ENCODE measurements at places on chromosomes 2 and 18.
A peak's percentile ranks its signal among the peaks of the same experiment; 100 is the strongest.

DNA sequence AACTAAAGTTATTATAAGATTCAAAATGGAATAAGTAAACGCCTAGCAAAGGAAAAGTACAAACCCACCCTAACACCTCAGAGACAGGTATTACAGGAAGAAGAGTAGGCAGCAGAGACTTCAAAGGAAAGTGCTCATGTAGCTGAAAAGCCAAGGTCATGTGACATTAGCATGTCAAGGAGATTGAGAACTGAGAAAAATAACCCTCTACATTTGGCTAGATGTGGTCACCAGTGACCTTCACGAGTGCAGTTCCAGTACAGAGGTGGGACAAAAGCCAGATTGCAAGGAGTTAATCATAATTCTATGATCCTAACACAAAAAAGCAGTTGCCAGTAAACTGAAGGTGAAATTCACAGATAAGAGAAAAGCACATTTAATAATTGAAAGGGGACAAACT, 252.7 kb downstream of the ZEB2 start:
- DNase-seq = no peak

GRCh38 chr2:78718473-78718872, 307.0 kb upstream of the REG3G start:
- no peak for DNase-seq

DNA sequence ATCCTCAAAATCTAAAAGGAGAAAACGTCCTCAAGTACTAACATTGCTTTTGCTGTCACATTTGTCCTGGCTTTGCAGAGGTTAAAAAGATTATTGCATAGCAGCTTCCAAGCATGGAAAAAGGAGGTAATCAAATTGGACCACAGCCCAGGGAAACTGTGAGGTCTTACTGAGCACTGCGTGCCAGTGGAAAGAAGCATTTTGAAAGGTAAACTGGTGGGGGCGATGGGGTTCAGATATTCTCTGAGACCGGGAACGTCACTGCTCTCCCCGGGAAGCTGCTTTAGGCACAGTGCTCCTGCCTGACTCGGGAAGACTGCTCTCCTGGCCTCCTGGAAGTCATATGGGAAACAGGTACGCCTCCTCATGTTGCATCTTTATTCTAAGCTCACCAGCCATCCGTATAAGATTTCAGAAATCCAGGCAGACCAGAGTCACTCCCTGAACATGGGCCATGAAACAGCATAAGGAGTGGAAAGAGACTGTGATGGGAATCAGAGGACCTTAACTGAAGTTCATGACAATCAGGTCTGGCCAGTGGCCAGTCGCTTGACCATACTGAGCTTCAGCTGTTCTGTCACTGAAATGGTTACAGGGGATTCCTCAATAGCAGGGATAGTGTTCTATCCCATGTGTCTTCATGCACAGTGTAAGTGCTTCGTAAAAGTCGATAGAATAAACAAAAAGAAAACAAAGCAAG, 284.1 kb downstream of the TRIB2 start:
- no peak for DNase-seq

DNA sequence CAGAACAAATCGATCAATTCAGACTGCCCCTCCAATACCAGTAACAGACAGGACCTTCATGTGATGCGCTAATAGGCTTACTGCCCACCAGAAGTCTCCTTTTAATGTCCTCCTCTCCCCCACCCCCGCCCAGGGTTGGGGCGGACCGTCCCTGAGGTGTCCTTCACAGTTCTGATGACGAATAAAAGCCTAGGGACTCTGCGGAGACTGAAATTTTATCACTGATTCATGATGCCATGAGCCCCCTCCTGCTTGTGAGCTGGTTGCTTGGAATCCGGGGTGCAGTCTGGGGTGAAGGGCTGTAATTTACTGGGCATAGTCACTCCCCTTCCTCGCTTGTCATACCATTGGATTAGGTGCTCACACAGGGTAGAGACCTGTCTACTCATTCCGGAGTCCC, 42.3 kb downstream of the B3GNT2 start:
- no peak for DNase-seq

DNA sequence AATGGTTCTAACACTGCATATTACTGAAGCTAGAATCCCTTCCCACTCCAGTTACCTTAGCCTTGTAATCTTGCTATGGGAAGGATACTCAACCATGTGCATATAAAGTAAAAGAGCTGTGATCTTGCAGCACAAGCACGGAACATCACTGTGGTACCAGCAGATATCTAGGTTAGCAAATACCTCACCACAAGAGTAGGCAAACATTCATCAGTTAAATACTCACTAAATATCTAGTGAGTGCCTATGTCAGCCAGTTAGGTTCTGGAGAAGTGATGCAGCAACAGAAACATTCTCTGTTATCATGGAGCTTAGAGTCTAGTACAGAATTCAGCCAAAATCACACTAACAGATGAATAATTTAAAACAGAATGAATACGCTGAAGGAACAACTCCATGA, 349.6 kb upstream of the UBE2E3 start:
- no peak for DNase-seq

- DNase-seq = no peak
These were observed 8.5 kb upstream of the LBH start for GRCh38 chr2:30222636-30223360.

DNA sequence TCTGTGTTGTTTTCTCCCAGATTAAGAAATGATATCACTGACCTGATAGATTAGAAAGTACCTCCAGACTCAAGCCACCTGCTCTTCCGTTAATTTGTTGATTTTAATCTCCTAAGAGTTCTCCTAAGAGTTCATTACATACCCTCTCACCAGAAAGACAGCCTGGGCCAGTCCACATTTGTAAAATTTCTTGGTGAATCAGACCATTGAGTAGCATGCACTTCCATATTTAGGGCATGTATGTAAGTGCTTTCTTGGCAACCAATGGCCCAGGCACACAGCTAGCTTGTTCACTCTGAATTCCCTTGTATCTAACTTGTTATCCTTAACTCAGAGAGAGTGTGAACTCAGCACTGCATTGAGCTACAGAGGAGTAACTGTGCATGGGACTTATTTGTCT, 158.1 kb upstream of the ACAA2 start:
- DNase-seq = no peak

DNA sequence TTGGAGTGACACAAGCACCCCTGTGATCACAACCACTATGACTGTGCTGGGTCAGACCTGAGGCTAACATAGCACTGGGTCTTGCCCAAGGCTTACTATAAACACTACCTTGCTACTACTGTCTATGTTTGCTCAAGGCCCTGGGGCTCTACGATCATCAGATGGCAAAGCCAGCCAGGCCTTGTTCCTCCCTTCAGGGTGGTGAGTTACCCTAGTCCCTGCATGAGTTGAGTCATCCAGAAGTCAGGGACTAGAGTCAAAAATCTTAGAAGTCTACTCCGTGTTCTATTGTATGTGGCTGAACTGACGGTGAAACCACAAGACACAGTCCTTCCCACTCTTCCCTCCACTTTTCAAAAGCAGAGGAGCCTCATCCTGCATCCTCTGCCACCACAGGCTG, 551.2 kb upstream of the FSIP2 start:
- no peak for DNase-seq

GRCh38 chr2:112772322-112772721, 7.9 kb upstream of the CKAP2L start:
- peak; percentile 66 for DNase-seq

- DNase-seq = no peak
These were observed 10.2 kb downstream of the PREPL start for GRCh38 chr2:44351088-44351487.

GRCh38 chr2:32264422-32265105, at the start of gene NLRC4:
TSS of gene NLRC4 (minus strand) at chr2:32264886. CDS start at chr2:32256775, 8,111 bp downstream.
- peak; percentile 87 for DNase-seq

- DNase-seq = no peak
These were observed 1416.2 kb downstream of the LRP1B start for GRCh38 chr2:140714586-140714985.

DNA sequence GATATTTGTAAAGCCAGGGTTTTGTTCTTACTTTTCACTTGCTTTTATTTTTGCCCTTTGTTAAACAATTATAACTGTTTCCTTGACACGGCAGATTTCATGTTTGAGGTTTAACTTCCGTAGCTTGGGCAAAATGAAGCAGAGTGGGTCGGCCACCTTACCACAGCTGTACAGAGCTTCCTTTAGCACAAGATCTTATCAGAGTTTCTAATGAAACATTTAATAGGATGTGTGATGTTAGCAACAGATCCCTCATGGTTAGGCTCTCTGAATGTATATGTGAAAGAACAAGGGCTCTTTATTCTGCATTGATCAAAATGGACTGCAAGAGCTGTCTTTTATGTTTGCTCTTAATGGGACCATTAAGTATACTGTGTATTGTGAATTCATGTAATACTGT, 22.3 kb downstream of the RNF125 start:
- peak; percentile 87 for DNase-seq

DNA sequence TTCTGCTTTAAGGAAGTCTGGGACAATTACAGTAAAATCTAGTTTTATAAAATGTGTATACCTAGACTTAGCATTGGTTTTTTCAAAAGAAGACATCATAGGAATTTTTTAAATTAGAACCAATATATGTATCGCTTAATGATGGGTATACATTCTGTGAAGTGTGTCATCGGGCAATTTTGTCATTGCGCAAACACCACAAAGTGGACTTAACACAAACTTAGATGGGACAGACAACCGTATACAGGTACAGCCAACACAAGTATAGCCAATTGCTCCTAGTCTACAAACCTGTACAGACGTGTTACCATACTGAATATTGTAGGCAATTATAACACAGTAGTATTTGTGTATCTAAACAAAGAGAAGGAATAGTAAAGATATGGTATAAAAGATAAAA, 12.7 kb downstream of the MYO1B start:
- no peak for DNase-seq

DNA sequence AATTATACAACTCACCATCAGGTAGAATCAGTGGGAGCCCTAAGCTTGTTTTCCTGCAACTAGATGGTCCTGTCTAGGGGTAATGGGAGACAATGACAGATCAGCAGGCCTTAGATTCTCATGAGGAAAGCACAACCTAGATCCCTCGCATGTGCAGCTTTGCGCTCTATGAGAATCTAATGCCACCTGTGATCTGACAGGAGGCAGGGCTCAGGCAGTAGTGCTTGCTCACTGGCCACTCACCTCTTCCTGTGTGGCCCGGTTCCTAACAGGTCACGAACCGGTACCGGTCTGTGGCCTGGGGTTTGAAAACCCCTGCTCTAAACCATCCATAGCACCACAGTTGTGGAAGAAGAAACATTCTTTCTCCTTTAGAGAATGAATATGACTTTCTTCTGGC, 242.8 kb upstream of the CXCR4 start:
- no peak for DNase-seq

DNA sequence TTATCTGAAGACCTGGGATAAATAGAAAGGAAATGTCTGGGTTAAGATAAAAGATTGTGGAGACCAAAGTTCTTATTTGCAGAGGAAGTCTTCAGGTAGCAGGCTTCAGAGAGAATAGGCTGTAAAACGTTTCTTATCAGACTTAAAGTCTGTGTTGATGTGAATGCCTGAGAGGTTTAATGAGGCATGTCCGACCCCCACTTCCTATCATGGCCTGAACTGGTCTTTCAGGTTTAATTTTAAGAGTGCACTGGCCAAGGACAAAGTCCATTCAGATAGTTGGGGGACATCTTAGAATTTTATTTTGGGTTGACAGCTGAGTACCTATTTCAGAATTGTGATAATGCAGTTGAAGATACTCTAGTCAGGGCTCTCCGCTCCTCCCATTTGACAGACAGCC, 92.1 kb downstream of the ATL2 start:
- peak; percentile 46 for DNase-seq

DNA sequence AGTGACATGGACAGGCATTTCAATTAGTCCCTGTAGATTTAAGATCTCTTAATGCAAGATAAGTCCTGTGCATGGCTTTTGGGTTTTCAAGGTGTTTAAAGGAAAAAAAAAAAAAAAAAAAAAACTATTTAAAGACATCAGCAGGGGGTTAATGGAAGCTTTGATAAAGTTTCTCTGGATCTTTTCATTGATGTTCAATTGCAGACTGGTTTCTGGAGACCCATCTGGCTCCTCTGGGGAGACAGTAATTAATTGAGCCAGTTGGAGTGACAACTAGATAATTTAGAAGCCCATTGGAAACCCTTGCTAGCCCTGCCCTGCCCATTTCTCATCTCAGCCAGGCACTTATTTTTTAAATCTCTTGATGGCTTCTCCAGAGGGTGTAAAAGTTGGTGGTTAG, 98.7 kb downstream of the EPHA4 start:
- DNase-seq = no peak

DNA sequence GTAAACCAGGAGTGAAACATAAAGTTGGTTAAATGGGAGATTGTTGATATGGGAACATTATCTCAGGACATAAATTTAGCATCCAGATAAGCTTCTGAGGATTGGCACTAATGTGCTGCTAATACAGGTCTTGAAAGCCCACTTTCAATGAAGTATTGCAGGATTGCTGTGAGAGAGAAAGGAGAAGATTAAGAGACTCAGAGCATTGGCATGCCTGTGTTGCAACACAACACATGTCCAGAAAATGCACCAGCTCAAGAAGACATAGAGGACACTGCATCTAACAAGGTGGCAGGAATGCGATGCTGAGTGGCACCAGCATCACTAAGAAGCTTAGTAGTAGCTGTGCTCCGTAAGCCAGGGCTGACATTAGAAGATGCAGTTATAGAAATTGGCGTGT, 728.9 kb downstream of the SUCLG1 start:
- no peak for DNase-seq

GRCh38 chr2:34104601-34105000, 505.5 kb upstream of the FAM98A start:
- DNase-seq = no peak

DNA sequence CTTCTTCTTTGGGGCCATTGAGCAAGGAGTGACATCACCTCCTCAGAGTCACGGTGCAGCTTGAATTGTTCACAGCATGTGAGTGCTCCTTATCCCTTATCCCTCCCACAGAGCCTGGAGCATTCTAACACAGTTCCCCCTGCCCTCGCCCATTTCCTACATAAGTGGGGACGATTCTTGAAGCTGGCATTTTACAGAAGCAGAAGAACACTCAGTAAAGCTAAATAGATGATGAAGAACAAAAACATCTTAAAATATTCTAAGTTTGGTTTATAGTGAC, 135.8 kb upstream of the APCDD1 start:
- no peak for DNase-seq

- no peak for DNase-seq
These were observed 26.8 kb downstream of the SULT1C2 start for GRCh38 chr2:108315444-108315934.

DNA sequence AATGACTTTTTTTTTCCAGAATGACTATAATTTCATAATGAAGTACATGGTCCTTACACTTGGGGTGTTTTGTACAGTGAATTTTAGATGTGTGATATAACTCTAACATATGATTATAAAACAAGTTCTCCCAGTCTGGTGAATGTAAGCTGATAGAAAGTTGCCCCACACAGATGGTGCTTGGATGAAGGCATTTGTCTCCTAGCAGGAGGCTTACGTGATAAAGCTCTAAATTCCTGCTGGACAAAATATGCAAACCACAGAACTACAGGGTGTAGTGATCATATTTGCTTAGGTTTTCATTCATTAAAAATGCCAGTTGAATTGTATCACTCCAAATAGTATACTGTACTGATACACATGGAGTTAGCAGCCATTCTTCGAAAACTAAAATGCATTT, 85.5 kb downstream of the DSC3 start:
- DNase-seq = no peak

Measured in KBM-7 (cell line).